Amniotic stem cell (primary cell): ENCODE measurements at places on chromosomes 3 and 15.
A peak's percentile ranks its signal among the peaks of the same experiment; 100 is the strongest.

DNA sequence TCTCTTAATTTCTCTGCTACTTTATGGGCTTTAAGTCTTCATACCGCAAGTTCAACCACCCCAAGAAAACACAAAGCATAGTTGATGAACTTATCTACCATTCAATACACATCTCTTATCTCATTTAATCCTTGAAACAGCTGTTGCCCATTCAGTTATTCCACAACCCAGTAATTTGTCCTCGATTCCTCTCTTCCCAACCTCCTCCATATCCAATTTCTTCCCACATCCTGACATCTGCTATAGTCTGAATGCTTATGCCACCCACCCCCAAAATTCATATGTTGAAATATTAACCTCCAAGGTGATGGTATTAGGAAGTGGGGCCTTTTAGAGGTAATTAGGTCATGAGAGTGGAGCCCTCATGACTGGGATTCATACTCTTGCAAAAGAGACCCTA, 345.4 kb downstream of the ERC2 start:
- DNase-seq = no peak

DNA sequence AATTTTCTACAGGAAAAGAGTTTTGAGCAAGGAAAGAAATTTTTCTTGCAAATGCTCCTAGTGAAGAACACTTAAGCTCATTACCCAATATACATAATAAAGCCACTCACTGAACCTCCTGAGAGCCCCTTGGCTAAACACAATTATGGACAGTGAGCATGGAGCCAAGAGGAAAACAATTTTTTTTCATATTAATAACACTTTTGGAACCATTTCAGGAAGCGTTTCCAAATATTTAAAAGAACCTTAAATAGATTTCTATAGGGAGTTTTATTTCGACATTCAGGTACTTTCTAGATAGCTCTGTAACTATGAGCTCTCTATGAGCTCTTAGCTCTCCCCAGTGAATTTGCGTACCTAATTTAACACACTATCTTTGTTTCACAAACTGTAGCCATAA, 581.1 kb downstream of the ZNF385D start:
- DNase-seq = no peak

DNA sequence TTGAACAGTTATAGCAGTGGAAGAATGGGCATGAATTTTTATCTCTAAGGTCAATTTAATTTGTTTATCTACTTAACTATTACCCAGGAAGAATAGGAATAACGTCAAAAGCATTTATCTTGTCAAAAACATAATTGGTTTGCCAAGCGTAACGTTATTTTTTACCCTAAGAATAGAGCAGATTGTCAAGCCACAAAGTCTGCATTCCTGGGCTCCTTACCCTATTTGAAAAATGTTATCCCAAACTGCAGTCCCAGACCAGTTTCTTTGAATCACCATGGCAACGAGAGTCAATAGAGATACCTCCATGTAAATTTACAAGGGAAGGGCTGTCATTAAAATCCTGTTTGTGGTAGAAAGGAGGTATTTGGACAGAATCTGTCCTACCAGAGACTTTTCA, 61.1 kb downstream of the CPNE4 start:
- no peak for DNase-seq

DNA sequence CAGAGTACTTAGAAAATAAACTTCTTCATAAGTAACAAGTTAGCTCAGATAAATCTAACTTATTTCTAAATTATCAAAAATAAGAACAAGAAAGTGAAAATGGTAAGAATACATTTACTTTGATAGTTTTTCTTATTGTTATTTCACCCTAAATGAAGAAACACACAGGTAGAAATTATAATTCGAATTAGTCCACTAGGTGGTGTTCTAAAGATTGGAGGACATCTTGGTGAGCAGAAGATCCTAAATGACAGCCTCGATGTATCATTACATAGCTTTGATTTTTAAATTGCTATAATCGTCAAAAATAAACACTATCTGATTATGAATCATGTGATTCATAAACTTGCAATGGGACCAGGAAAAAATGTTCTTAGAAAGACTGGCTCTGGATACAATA, 280.8 kb upstream of the UBE2E2 start:
- DNase-seq = no peak

- DNase-seq = peak; percentile 8
Observed at GRCh38 chr15:88243895-88244787, 12.4 kb downstream of the NTRK3 start.

- no peak for DNase-seq
Observed at GRCh38 chr3:49497606-49498005, 27.5 kb downstream of the DAG1 start.

DNA sequence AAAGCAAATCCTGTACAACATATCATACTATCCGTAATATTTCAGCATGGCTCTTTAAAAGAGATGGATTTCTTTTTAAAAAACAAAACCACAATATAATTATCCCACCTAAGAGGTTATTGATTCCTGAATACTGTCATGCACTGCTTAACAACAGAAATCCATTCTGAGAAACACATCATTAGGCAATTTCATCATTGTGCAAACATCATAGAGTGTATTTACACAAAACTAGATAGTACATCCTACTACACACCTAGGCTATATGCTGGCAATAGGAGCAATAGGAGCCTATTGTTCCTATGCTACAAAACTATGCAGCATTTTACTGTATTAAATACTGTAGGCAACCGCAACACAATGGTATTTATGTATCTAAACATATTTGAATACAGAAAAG, 242.0 kb downstream of the NEK10 start:
- DNase-seq = no peak

DNA sequence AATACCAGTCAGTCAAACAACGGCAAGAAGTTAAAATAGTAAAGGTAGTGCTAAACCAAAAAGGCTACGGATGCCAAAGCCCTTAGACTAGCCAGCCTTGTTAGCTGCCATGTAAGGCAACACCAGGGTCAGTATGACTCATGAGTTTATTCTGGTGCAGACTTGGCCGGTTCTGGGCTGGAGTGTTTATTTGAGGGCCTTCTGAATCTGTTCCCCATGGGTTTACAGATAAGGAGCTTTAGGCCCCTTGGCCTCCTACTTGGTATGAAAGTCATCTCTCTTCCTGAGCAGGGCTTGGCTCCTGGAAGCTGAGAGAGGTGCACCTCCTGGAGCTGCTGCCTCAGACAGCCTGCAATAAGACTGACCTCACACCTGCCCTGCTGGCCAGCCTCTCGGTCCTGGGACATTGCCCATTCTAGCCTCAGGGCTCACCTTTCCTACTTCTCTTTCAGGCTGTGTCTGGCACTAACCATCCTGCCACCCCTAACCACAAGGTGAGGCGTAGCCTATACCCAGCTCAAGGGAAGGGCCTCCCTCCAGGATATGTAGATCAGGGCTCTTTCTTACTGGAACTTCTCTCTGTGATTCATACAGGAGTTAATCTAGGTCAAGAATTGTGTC, 10.4 kb upstream of the RTP1 start:
- DNase-seq = peak; percentile 67

GRCh38 chr3:195251336-195252065, 19.5 kb downstream of the XXYLT1 start:
- DNase-seq = no peak

GRCh38 chr3:68136411-68136810, 482.0 kb upstream of the SUCLG2 start:
- no peak for DNase-seq

GRCh38 chr15:63801171-63801570, 32.6 kb downstream of the HERC1 start:
- DNase-seq = no peak

DNA sequence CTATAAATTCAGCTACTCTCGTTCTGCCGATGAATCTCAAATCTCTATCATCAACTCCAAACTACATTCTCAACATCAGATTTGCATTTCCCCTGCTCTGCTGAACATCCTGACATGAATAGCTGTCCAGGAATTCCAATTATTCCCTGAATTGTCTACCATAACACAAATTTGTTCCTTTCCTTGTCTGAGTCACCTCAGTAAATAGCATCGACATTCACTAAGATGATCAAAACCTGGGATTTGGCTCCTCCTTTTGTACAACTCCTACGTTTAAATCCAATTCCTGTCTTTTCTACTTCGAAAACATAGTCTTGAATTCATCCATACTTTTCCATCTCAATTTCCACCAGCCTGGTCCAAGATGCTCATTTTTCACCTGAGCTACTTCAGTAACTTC, 107.0 kb downstream of the GREM1 start:
- peak; percentile 35 for DNase-seq

- no peak for DNase-seq
Observed at GRCh38 chr3:65532215-65532614, 506.5 kb downstream of the MAGI1 start.

DNA sequence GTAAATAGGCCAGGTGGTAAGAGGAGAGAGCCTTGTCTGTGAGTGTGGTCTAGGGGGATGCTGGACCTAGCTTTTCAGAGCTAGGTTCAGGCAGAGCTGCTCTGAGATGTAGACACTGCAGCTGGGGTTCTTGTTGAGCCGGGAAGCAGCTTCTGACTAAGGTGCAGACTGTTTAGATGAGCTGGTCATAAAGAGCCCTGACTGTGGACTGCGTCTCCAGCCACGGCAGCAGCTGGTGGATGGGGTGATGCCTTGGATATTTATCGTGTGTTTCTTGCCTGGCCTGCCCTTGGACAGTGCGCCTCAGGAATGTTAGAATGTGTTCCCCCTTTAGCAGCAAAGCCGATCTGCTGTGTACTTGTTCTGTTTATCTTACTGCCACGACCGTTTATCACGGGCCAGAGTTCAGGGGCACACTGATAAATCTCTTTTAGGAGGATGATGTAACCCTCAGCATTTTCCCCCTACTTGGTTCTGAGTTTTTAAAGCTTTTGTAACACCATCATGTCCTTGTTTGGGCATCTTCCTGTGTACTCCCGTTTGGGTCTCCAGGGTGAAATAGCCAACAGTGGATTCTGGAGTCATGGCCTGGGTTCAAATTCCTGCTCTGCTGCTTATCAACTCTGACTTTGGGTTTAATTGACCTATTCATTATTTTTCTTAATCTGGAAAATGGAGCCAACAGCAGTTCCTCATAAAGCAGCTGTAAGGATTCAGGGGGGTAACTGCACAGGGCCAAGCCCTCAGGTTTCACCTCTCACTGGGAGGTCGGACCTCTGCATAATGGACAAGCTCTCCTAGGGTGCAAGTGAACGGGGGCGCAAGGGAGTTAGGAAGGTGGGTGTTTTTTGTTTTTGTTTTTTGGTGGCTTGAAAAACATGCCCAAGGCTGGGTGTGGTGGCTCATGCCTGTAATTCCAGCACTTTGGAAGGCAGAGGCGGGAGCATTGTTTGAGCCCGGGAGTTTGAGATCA, 51.4 kb downstream of the FLNB start:
- DNase-seq = peak; percentile 73

DNA sequence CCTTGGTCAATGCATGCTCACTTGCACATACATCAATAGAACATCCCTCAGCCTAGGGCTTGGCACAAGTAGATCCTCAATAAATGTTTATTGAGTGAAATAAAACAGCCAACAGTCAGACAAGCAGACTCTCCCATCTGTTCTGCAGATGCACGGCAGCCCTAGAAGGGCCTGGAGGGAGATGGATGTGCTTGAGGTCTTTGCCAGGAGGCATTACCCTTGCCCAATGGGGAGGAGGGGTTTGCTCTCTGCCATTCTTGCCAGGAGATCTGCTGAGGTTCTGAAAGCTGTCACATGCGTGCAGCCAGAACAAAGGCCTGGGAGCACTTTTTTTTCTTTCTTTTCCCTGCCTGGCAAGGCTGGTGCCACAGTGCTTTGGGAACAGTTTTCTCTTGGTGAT, 349.3 kb upstream of the THRB start:
- DNase-seq = no peak

DNA sequence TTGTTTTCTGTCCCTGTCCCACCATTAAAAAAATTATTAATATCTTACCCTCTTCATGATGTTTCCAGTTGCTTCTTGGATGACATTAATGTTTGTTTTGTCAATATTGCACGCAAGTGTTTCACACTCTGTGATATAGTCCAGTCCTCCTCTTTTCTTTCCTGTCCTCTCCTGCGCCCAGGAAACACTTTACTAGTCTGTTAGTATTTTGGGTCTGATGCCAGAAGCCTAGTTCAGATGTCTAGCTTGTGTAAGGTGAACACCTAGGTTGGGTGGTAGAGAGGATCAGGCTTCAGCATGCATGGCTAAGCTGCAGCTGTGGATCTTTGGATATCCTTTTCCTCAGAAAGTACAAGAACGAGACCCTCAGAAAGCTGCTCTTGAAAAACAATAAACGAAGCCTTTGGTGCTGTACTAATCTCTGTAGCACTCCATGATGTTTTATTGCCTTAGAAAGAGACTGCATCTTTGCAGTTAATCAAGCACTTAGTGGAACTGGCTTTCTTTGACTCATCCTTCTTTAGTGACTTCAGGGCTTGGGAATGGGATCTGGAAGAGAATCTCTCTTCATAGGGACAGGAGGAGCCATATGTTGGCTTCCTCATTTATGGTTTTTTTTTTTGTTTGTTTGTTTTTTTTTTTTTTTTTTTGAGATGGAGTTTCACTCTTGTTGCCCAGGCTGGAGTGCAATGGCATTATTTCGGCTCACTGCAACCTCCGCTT, 253.4 kb downstream of the LPP start:
- DNase-seq = no peak

GRCh38 chr3:125594581-125595011, 701 bp downstream of the OSBPL11 start:
- no peak for DNase-seq

DNA sequence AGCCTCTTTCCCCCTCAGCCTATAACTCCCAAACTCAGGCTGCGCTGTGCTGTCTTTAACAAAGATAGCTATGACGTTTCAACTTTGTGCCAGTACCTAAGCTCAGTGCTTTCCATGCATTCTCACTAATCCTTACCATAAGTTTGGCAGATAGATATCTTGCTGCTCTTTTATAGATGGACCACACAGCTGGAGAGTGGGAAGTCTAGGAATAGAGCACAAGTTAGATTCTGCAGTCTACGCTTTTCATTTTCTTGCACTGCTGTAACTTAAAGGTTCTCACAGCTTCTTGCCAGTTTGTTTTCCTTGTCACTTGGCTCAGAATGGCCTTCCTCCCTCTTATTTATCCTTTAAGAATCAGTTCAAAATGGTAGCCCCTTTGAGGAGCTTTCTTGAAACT, 468.8 kb downstream of the CNTN4 start:
- no peak for DNase-seq

GRCh38 chr3:52620580-52620979, 65.1 kb downstream of the PBRM1 start:
- no peak for DNase-seq

DNA sequence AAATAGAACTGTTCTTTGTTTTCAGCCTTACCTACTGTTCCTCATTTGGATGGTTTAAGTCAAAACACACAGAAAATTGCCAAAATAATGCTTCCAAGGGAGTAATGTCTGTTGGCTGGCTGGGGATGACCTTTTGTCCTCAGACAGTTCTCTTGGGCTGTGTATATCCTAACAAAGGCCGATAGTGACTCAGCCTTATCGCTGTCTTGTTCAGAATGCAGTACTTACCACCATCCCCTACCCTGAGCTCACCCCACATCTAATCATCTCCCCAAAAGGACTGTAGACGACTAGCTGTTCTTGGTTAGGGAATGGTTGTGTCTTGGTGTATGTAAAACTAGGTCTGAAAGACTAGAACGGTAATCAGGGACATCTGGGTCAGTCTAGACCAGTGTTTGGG, 35.0 kb downstream of the RAB11A start:
- no peak for DNase-seq

- DNase-seq = no peak
Observed at GRCh38 chr15:71329041-71329440, 213.8 kb downstream of the THSD4 start.

- DNase-seq = no peak
Observed at GRCh38 chr15:69703532-69704187, 251.0 kb downstream of the RPLP1 start.
